ENCODE measurements at places on chromosomes 2 and 18.

DNA sequence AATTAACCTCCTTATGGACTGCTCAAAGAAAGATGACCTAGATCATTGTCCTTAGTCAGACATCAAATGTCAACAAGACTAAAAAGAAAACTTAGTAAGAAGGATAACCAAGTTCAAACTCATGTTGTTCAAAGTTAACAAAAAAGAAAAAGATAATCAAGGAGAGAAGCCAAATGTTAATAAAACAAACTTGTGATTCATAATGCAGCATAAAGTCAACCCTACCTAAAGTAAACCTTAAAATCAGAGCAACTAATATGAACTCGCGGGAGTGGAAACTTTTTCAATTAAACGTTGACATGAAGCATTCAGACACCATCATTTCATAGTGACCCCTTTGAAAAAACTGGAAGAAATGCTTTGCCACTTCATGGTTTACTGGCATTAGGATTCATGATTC is 52.9 kb downstream of the DNER start:
- DNase-seq: no peak

- DNase-seq: no peak
These were observed 215.3 kb downstream of the CALCRL start for GRCh38 chr2:187232749-187233148.

DNA sequence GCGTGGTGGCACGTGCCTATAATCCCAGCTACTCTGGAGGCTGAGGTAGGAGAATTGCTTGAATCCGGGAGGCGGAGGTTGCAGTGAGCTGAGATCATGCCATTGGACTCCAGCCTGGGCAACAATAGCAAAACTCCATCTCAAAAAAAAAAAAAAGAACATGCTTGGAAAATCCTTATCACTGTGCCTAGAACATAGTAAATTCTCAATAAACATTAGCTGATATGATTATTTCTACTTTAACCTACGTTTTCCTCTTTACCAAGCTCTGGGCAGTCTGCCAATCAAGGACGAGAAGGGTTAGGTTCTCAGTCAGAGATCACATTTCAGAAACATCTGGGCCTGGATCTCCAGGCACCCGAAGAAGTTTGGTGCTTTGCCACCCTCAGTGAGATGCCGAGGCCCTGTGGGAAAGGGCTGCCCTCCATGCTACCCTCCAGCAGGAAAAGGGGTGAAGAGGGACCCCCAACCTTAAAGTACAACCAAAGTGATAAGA is 107.7 kb downstream of the BCL11A start:
- peak; percentile 30 for DNase-seq

- DNase-seq: no peak
These were observed 286.0 kb downstream of the LPIN1 start for GRCh38 chr2:12032398-12032797.

DNA sequence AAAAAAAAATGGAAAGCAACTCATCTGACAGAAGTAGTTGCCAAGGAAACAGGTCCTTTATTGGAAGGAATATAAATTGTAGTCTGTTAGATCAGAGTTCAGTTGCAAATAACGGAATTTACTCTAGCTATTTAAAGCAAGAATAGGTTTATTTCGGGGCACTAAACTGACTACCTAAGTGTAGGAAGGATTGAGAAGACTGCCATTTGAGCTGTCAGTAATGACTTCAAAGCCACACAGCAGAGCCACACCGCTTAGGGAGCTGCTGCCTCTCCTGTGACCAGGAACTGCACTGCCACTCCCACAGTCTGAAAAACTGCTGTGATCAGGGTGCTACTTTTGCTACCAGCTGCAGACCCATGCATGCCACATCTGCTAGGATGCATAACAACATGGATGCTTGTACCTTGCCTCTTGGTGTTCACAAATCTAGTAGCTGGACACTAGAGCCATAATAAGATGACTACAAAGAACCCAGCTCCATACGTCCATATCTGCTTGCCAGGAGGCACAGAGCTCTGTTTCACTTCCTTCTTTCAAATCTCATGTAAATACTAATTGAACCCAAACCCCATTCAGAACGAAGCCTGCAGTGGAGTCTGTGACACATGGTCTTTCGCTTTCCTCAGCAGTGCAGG is 2.2 kb downstream of the DSG2 start:
- no peak for DNase-seq

DNA sequence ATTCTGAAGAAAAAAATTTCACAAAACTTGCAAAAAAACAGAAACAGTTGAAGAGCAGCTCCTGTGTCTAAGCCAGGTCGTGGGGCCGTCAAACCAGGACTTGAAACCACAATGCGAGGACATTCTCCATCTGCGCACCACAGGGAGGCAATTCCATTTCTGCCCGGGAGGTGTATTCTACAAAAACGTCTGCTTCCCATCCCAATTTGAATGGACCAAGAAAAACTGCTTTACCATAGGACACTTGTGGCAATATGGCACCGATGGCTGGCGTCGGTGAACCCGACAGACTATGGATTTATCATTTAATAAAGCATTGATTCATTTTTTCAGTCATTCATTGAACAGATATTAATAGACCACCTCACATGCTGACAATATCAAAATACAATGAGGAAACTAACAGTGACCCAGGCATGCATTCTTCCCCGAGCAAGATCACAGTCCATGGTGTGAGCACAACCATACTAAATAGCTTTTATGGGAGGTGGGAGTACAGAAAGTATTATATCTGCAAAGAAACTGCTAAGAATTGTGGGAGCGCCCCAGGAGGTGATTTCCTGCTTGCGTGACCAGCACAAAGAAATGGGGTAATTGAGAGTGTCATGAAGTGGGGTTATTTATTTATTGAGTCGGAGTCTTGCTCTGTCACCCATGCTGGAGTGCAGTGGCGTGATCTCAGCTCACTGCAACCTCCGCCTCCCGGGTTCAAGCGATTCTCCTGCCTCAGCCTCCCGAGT is 10.5 kb upstream of the ZAP70 start:
- no peak for DNase-seq

DNA sequence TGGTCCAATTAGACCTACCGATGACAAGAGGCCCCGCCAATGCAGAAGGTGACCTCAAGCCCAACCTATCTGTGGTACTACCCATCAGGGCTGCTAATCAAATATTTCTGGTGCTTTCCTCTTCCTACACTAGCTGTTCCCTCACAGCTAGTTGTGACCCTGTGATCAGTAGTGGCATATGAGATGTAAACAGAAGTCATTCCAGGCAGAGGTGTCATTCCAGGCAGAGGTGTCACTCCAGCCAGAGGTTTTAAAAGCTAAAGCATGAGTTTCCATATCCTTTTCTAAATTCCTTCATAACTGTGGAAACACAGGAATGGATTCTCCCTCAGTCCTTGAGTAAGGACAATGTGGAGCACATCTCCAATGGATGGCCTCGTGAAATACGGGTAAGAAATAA is 110.9 kb upstream of the DNAJC10 start:
- no peak for DNase-seq

DNA sequence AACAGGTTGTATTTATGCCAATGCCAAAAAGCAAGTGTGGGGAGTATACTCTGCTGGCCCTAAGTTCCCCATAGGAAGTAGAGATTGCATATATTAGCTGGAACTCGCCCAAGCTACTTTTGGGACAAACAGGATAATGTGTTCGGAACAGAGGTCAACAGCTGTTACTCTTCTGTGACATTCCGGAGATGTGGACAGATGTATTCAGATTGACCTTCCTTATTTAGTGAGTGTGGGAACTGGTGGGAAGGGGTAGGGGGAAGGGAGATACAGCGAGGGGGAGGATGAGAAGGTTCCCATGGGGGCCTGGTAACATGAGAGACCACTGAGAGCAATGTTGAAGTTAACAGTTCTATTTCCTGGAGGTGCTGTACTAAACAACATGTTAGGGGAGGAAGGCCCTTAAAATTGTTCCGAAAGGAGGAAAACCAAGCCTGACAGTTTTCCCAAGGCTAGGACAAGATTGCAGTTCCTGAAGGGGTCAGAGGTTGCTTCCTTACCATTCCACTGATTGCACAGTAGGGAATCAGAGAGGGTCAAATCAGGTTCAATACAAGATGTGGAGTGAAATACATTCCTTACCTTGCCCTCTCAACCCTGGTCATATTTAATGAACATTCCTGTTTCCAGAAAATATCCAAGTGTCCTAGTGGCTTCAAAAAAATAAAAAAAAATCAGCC is 14.3 kb upstream of the CD28 start:
- DNase-seq: no peak

- no peak for DNase-seq
These were observed 95.1 kb upstream of the RFX8 start for GRCh38 chr2:101569886-101570520.

All from fibroblast of skin of left biceps (primary cell).